Cardiac muscle cell (in vitro differentiated cells and primary cell): ENCODE measurements at places on chromosomes 13 and 19.

- DNase-seq = peak; percentile 10
These were observed 2.1 kb upstream of the DPY19L3 start for GRCh38 chr19:32403291-32403995.

- DNase-seq = no peak
These were observed 10.4 kb downstream of the KDM4B start for GRCh38 chr19:4979211-4979807.

- DNase-seq = no peak
These were observed 440.5 kb downstream of the OXGR1 start for GRCh38 chr13:96553796-96554195.

GRCh38 chr19:46144756-46145155, 3.3 kb upstream of the IGFL2 start:
- DNase-seq = no peak

- DNase-seq = peak; percentile 50
These were observed at the start of gene SERP2 for GRCh38 chr13:44373601-44374347. SERP2 (plus strand) TSS chr13:44373824; CDS start chr13:44374026, 202 bp downstream.

DNA sequence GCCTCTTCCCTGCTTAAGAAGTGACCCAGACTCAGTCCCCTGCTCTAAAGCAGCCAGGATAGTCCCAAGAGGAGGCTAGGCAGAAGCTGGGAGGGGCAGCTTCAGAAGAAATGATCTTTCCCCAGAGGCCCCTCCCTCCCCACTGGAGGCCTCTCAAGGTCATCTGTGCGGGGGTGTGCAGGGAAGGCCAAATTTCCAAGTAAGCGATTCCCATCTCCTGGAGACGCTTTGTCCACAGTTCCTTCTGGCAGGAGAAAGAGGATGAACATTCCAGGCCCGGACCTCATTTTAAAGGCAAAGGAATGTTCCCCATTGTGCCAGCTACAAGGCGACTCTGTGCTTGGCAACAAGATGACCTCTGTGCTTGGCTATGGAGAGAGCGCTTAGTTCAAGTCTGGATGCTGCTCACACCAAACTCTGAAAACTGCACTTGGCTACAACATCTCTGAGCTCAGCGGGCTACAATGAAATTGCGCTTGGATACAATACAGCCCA, 23.5 kb downstream of the COL5A3 start:
- no peak for DNase-seq

GRCh38 chr19:28424077-28424476, 788.9 kb downstream of the UQCRFS1 start:
- DNase-seq = no peak

- peak; percentile 35 for DNase-seq
These were observed 784 bp downstream of the PIBF1 start for GRCh38 chr13:72782717-72783116.

DNA sequence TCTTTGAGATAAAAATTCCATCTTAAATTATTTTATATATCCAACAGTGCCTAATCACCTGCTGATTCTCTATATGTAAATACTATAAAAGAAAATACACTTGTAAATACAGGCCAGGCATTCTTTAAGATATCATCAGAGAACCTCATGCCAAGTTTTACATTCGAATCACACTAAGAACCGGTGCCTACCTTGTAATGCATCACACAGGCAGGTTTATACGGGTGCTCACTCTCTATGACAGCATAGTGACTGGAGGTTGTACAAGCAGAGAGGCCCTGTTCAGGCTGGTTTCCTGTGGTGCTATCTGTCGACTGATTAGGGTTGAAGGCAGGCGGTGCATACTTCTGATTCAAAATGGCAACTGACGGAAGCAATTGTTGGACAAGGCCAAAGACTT, 141.3 kb upstream of the FBXL3 start:
- DNase-seq = no peak

- DNase-seq = peak; percentile 23
These were observed 422.3 kb upstream of the GPC6 start for GRCh38 chr13:92804346-92804745.

DNA sequence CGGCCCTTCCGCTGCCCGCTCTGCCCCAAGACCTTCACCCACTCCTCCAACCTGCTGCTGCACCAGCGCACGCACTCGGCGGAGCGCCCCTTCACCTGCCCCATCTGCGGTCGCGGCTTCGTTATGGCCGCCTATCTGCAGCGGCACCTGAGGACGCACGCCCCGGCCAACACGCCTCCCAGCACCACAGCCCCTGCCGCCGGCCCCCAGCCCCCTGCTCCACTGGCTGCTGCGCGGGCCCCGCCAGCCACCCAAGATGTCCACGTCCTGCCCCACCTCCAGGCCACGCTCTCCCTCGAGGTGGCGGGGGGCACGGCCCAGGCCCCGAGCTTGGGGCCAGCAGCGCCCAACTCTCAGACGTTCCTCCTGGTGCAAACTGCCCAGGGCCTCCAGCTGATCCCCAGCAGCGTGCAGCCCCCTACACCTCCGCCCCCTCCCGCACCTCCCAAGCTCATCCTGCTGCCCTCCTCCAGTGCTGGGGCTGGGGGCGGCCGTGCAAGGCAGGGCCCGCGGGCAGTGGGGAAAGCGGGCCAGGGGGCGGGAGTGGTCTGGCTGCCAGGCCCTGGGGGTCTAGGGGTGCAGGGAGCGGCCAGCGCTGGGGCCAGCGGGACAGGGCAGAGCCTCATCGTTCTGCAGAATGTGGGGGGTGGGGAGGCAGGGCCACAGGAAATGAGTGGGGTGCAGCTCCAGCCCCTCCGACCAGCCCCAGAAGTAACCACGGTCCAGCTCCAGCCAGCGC, 1.9 kb upstream of the NAT14 start:
- DNase-seq = no peak

GRCh38 chr13:94123557-94123956, 355.9 kb downstream of the DCT start:
- no peak for DNase-seq

- DNase-seq = peak; percentile 86
These were observed 9.4 kb downstream of the HRC start for GRCh38 chr19:49145573-49146407.

DNA sequence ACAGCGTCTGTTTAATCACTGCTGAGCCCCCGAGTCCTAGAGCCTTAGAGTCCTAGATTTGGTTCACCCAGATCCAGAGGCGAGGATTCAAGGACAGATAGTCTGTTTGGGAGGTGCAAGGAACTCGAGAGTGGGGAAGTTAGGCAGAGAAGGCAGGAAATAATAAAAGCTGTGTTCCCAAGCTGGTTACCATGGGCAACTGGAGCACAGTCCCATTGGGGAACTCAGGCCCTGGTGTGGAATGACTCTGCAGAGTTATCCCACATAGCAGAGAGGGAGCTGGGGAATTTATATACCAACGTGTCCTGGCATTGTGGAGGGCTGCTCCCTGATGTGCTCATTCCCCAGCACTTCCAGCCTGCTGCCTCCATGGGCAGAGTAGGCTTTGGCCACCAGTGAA, 9.7 kb downstream of the IGSF23 start:
- DNase-seq = peak; percentile 53

DNA sequence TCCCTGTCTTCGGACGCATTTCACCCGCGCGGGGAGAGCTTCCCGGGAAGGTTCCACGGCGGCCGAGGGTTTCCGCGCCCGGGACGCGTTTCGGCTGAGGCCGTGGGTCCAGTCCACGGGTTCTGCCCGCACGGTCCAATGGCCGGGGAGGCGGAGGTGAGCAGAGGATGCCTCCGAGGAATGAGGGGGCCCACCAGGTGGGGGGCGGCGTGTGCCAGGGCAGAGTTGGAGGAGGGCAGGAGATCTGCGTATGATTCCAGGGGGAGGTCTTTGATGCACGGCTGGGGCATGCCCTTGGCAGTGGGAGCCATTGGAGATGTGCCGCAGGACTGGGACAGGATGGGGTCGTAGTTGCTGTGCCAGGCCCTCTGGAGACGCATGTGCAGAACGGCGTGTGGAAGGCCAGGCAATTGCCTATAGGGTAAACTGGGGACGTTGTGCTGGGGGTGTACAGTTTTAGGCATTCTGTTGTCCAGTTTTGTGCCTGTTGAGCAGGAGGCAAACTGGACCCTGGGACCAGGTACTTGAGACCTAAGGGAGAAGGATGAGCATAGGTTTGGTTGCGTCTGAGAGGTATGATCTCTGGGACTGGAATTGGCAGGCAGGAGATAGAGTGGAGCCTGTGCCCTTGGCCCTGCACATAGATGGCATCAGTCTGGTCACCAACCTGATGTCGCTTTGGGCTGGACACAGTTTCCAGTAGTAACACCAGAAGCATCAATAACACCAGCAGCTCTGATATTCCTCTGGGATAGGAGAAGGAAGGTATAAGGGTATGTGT, 751 bp downstream of the ZNF584 start:
- DNase-seq = no peak

DNA sequence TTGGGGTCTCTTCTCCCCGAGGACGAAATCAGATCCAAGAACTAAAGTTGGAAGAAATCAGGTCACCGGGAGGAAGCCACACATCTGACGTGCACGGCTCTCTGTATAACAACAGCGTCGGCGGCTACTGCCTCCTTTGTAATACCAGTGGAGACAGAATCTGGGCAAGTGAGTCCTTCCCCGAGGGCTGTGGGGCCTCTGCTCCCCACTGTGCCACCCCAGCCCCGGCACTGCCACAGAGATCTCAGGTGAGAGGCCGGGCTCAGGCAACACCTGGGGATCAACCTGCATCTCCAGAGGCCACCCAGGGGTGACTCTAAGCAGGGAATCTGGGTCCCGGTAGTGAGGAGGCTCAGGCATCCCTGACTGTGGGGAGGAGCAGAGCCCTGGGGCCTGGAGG, 33.7 kb upstream of the C13orf46 start:
- DNase-seq = no peak

- peak; percentile 61 for DNase-seq
These were observed at the start of gene CBLC for GRCh38 chr19:44777715-44778347. CBLC (plus strand) TSS chr19:44777890; CDS start chr19:44777932, 42 bp downstream.

GRCh38 chr19:36032251-36033104, at the start of gene CLIP3:
CLIP3 (minus strand) TSS chr19:36032873; CDS start chr19:36032357, 516 bp downstream.
- DNase-seq = peak; percentile 84

GRCh38 chr13:50587645-50588373, 255.7 kb downstream of the DLEU7 start:
- DNase-seq = no peak

DNA sequence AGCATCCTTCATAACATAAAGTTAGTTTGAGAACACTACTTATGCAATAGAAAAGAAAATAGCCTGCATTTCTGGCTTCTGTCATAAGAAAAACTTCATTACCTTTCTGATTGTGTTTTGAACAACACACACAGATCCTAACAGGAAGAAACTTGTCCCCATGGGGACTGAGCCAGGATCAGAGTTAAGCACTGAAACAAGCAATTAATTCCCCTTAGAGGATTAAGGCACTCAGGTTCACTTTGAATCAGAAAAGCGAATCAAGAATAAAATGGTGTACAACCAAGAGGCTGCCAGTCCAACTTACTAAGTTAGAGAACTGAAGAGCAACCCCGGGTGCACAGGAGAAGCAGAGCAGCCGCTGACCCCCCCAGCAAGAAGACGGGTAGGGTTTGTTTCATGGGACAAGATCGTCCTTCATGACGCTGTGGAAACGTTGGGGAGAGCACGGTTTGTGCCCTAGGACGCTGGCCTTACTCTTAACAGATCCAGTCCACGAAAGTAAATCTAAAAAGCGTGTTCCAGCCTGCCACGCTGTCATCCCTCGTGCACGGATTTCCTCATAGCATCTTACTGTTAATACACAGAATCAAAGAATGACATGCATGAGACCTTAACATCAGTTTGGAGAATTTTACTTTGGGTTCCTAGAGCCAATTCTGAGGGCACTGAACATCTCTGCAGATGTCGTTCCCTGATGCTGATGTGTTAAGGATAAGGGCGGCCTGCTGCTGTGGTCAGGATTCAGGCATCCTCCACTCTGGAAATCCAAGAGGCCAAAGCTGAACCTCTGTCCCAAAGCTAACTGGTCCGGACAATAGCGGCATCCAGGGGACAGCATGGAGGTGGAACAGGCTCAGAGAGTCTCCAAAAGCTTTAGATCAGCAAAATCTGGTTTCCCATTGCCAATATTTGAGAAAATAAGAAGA, 46.4 kb downstream of the GGACT start:
- no peak for DNase-seq

DNA sequence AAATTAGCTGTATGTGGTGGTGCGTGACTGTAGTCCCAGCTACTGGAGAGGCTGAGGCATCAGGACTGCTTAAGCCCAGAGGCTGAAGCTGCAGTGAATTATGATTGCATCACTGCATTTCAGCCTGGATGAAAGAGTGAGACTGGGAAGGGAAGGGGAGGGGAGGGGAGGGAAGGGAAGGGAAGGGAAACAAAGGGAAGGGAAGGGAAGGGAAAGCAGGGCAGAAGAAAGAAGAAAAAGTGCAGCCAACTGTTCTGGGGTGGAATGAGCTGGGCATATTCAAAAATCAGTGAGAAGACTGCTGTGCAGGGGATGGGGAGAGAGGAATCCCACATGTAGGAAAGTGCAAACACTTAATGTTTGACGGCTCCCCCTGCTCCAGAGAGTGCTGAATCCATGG, 905.5 kb downstream of the UQCRFS1 start:
- peak; percentile 63 for DNase-seq

DNA sequence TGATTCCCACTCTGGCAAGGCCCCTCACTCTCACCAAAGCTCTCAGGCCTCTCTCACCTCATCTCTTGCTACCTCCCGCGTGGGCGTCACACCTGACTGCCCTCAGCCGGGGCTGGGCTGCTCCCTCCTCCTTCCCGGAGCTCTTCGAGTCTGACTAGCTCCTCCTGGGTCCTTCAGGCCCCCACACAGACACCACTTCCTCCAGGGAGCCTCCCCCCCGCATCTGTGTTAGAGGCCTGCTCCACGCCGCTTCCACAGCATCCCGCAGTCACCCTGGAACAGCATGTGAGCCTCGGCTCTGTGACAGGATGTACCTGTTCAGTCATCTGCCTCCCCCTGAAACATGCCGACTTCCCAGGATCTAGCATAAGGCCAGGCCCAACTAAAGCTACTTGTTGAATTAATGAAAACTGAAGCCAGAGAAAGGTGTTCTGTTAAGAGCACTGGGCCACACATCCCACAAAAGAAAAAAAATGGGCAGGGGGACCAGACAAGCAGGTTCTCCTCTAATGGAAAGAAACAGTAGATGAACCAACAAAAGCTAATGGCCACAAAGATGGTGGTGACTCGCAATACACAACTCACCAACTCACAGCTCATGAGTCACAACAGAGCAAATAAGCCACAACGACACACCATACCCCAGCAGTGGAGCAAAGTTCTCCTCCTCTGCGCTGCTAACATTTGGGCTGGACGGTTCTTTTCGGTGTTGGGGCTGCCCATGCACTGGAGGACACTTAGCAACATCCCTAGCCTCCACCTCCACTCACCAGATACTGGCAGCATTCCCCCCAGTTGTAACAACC, 3.0 kb downstream of the PPP6R1 start:
- peak; percentile 5 for DNase-seq

DNA sequence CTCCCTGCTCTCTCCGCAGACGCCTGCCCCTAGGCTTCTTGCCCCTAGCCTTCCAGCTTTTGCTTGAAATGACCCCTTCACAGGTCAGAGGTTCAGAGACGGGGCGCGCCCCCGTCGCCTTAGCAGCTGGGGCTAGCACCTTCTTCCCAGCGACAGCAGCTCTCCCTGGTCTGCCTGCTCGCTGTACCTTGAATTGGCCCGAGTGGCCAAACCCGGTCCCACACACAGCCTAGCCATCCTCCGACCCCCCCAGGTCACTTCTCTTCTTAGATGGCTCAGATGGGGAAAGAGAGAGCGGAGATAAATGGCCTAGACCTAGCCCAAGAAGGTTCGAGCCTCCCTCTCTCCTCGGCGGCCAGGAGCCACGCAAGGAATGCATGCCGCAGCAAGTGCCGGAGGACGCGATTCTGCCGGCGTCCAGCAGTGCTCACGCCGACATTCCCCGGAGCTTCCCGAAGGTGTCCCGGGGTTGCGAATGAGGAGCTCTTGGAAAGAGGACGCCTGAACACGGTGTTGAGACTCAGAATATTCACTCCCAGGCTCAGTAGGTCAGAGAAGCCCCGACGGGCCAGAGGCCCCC, 1.3 kb downstream of the CDX2 start:
- no peak for DNase-seq

GRCh38 chr13:26382835-26383234, 128.9 kb downstream of the CDK8 start:
- no peak for DNase-seq
